ENCODE measurements at places on chromosomes 3 and 15.

DNA sequence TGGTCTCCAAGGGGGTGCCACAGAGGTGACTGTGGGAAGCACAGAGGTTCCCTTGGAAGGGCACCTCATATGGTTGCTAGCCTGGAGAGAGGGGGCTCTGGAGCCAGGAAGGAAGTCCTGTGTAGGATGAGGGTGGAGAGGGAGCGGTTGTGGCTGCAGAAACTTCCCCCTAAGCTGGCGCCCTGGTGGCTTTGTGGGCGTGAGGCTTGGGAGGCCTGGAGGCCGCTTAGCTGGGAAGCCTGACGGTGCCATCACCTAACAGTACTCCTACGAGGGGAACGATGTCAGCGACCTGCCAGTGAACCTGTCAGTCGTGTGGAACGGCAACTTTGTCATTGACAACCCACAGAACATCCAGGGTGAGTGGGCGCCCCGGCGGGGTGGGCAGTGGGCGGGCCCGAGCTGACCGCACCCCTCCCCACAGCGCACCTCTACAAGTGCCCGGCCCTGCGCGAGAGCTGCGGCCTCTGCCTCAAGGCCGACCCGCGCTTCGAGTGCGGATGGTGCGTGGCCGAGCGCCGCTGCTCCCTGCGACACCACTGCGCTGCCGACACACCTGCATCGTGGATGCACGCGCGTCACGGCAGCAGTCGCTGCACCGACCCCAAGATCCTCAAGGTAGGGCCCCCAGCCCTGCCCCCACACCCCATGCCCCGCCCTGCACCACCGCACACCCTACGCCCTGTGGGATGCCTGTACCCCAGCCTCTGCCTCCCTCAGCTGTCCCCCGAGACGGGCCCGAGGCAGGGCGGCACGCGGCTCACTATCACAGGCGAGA, 31.0 kb downstream of the PLXNA1 start:
- DNase-seq: no peak

DNA sequence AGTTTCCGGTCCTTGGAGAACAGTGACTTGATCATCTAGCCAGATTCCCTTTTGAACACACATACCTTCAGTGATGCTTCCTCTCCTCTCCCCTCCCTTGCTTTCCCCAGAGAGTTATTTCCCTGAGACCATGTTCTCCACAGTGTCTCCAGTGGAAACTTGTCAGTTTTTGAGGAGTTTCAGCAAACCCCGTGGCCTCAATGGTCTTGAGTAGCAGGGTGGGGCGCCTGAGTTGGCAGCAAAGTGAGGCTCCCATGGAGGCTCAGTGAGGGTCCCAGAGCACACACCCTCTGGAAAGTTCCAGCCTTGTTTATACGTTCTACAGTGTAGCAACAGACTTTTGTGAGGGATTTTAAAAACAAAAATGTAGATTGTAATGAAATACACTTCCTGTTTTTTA, 135.1 kb downstream of the LRRC28 start:
- DNase-seq: no peak

GRCh38 chr3:194121891-194122631, 13.9 kb upstream of the HES1 start:
- no peak for DNase-seq

- no peak for DNase-seq
These were observed 61.1 kb downstream of the SLC12A8 start for GRCh38 chr3:125151442-125151817.

- no peak for DNase-seq
These were observed 7.1 kb downstream of the KCNH8 start for GRCh38 chr3:19155375-19155774.

DNA sequence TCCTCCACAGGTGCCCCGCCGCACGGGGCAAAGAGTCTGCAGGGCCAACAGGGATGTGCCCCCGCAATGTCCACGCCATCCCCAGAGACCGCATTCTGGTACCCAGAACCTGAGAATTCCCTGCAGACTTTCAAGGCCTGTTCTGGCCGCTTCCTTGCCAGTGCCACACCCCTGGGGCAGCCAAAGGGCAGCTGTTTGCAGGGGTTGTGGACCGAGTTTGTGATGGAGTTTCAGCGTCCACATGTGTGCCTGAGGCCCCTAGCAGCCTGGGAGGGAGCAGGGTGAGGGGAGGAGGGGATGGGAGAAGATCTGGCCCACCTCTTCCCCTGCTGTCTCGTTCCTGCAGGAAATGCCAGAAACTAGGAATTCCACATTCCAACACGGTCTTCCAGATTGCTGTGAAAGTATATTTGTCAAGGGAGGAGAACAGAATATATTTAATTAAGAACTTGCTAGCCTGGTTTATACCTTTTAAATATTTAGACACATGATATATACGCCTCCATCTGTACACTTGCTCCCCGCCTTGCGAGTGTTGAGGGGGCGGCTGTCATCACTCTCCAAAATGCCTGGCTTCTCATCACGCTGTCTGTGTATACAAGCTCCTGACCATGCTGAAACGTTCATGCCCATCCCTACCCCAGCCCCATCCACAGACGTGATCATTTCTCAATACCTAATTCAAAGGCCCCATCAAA, 31.1 kb upstream of the RASA2 start:
- peak; percentile 76 for DNase-seq

DNA sequence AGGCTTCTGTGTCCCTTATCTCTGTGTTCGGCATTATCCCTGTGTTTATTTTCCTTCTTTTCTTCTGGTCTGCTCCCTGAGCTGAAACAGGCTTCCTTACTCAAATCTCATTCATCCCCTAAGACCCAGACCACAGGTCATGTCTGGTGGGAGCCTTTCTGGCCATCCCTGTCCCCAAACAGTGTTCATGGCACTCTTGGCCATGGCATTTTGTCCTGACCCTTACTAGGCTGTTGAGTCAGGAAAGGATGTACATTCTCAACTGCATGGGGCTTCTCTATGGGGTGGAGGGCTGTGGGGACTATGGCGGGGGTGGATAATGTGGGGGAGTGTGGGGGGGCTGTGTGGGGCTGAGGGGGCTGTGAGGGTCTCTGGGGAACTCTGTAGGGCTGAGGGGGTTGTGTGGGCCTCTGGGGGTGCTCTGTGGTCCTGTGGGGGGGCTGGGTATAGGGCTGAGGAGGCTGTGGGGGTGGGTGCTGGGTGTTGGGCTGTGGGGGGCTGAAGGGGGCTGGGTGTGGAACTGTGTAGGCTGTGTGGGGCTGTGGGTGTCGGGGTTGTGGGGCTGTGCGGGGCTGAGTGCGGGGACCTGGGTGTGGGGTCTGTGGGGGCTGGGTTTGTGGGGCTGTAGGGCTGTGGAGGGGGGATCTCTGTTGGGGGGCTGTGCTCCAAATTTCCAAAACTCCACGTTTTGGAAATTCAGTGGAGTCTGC, 64.3 kb downstream of the KLF13 start:
- DNase-seq: no peak

DNA sequence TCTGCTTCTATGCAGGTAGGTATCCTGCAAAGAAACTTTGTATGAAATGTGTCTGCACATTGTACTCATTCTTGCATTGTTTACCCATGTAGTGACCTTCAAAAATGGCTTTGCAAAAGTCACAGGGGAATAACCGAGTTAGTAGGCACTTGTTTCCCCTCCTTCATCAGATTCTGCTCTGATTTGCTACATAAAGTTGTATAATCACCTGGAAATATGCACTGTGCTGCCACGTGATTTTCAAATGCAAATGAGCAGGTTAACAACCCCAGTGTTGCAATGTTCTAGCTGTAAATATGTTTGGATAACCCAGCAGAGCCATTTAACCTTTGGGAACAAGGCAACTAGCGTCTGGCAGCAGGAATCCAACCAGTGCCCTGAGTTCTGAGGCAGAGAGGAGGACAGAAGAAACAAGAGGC, at the start of gene KNG1:
KNG1 (plus strand) TSS at position 321 of the 419 bp plus-strand sequence. CDS start 184 bp downstream, outside the sequence.
- no peak for DNase-seq

- DNase-seq: no peak
These were observed 235.8 kb downstream of the RAP2B start for GRCh38 chr3:153397794-153398193.

GRCh38 chr15:75161917-75162414, 39.7 kb upstream of the C15orf39 start:
- no peak for DNase-seq

GRCh38 chr15:32908135-32908801, 190.5 kb downstream of the GREM1 start:
- DNase-seq: no peak

GRCh38 chr3:106268696-106269095, 399.9 kb upstream of the CBLB start:
- DNase-seq: no peak

- DNase-seq: no peak
These were observed 23.7 kb downstream of the ESYT3 start for GRCh38 chr3:138457863-138458735.

DNA sequence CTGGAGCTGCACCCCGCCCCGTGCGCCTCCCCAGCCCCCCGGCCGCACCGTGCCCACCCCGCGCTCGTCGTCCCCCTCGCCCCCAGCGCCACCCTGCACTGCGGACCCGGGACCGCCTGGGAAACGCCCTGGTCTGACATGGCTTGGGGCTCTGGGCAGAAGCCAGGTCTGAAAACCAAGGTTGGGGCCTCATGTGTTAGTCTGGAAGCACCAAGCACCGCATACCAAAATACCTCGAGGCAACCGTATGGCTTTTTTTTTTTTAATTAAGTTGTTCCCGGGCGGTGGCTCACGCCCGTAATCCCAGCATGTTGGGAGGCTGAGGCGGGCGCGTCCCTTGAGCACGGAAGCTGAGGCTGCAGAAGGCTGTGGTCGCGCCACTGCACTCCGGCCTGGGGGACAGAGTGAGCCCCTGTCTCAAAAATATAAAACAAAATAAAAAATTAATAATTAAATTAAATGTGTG, 91.5 kb upstream of the CHD2 start:
- DNase-seq: peak; percentile 86

DNA sequence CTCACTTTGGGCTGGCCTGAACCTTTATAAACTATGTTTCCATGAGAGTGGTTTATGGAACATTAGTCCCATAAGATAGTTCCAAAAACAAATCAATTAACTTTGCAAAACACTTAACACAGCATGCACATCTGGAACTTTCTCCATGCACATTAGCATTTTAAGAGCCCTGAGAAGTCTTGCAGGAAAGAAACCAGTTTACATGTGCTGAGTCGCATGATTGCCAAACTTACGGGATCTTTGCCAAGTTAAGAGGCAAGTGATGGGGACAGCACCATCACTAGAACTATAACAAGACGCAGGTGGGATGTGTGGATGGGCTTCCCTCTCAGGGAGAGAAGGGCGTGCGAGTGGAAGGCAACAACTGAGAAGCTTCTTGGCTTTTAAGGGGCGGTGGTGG, 20.7 kb downstream of the ADAMTS9 start:
- DNase-seq: peak; percentile 64

- DNase-seq: peak; percentile 43
These were observed 21.9 kb upstream of the SQOR start for GRCh38 chr15:45612790-45613415.

GRCh38 chr15:79673416-79674123, 223.2 kb downstream of the MTHFS start:
- DNase-seq: peak; percentile 68

GRCh38 chr3:144244662-144245061, 273.0 kb downstream of the DIPK2A start:
- DNase-seq: no peak

GRCh38 chr3:151168269-151169094, 34.5 kb downstream of the GPR171 start:
- DNase-seq: peak; percentile 68

- DNase-seq: no peak
These were observed 22.3 kb downstream of the HACD2 start for GRCh38 chr3:123562547-123562946.

DNA sequence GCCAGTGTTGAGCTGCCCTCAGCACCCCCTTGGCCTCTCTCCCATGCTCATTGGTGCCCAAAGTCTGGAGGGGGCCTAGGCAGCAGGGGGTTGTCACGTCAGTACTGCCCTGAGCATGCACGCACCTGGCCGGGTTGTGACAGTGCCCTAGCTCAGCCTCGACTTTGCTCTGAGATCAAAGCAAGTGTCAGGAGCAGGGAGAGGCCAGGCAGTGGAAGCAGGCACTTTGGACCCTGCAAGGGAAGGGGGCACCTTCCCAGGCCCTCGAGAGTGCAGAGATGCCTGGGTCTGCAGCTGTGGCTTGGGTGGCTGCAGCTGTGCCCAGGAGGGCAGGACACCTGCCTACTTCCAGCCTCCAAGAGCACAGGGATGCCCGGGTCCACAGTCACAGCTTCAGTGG, 561.3 kb downstream of the NLGN1 start:
- no peak for DNase-seq

GRCh38 chr15:85422607-85423006, 42.2 kb downstream of the AKAP13 start:
- no peak for DNase-seq

DNA sequence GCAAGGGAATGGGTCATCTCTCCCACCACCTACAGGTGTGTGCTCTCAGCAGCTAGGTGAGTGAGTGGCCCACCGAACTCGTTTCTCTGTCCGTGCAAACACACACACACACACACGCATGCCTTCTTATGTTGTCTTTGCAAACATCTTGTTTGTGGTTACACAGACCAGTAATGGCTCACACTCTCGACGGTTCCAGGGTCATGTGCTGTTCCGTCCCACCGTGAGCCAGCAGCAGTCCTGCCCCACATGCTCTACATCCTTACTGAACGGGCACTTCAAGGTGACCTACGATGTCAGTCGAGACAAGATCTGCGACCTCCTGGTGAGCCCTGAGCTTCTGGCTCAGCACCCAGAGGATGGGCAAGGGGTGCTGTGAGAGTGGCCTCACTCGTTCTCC, 4.3 kb downstream of the ITIH1 start:
- no peak for DNase-seq

DNA sequence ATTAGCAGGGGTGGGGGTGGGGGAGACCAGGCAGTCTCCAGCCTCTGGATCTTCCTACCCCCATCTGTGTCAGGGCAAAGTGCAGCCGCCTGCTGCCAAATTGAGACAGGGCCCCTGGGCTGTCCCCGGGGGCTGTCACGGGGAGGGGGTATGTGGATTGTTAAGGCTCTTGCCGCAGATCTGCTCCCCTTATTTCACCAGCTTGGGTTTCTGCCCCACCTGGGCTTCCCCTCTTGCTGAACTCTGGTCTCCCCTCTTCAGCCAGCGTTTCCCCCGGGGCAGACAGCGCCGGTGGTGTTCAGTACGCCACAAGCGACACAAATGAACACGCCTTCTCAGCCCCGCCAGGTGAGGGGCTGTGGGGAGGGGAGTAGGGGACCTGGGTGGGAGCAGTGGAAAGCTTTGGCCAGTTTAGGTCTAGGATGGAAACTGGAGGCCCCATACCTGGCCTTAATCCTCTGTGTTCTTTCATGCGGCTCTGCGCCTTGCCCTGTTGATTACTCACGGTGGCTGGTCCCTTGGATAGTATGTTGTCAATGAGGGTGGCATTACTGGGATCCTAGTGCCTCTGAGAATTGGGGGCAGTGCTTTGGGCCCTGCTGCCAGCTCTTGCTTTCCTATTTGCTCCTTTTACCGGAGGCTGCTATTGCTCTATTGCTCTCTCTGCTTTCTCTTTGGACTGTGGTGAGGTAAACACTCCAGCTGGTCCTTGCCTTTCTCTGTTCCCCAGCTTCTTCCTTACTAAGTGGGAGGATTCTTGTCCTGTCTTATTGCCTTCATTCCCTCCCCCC, 1.7 kb downstream of the EIF4G1 start:
- peak; percentile 16 for DNase-seq

DNA sequence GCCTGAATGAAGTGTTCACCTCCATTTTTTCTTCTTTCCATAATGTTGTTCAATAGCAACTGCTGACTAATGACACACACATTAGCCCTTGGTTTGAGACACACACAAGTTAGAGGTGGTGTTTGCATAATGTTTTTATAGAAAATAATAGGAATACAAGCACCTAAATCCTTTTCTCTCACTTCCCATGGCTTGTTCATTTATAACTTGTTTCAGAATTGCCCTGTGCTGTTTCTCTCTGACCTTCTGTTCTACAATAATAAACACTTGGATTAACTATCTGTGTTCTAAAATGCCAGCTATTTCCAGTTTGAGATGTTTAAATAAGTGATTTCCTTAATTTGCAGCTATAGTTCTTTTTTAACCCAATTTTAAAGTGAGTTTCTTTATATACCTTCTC, 525.1 kb upstream of the ROBO2 start:
- no peak for DNase-seq

Data from AG10803 (cell line).